ENCODE measurements at places on chromosomes 6 and 20.

GRCh38 chr6:89034586-89035251 lies 45.8 kb upstream of the PNRC1 start:
- no peak for DNase-seq

- no peak for DNase-seq
Observed at GRCh38 chr6:161161121-161161520, 112.7 kb downstream of the AGPAT4 start.

DNA sequence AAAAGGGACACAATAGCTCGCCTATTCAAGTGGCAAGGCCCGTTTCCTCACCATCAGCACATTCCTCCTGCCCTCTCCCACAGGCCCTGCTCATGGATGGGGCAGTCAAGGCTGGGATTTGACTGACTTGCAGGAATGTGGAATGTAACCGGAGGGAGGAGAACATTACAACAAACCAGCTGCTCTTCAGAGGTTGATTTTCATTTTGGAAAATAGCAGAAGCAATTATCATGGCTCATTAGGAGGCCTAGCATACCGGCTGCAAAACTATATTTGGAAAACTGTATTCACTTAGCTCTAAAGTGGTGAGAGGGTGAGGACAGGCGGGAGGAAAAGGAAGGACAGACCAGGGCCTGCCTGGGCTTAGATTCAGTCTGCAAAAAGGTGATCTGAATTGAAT lies 283.7 kb downstream of the CD83 start:
- no peak for DNase-seq

DNA sequence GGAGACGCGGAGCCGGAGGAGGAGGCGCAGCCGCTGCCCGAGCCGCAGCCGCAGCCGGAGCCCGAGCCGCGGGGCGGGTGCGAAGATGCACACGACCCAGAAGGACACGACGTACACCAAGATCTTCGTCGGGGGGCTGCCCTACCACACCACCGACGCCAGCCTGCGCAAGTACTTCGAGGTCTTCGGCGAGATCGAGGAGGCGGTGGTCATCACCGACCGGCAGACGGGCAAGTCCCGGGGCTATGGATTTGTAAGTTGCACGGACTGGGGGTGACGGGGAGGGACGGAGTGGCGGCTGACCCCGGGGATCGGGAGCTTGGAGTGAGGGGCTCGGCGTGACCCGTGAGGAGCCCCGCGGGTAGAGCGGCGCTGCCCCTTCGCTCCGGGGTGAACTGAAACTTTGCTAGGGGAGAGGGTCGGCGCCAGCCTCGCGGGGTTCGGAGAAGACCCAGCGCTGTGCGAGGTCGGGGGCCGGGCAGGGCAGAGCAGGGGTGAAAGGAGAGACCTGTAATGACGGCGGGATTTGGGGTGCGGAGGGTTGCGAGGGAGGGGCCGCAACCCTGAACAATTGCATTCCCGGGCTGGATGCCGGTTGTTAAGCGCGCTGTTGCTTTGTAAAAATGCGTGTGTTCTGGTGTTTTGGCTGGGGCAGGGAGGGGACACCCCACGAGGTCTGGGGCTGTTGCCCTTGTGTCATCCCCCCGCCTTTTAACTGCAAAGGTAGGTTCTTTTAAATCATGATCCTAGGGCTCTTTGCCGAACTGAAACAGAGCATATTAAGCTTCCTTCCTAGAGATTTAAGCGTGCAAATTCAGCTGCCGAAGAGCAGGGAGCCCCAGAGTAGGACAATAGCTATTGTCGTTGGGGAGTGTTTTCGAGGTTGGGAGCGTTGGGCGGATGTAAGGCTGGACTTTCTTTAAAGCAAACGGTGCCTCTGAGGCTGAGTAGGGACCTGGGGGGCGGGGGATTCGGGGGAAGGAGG lies 628 bp downstream of the RBM24 start:
- no peak for DNase-seq

DNA sequence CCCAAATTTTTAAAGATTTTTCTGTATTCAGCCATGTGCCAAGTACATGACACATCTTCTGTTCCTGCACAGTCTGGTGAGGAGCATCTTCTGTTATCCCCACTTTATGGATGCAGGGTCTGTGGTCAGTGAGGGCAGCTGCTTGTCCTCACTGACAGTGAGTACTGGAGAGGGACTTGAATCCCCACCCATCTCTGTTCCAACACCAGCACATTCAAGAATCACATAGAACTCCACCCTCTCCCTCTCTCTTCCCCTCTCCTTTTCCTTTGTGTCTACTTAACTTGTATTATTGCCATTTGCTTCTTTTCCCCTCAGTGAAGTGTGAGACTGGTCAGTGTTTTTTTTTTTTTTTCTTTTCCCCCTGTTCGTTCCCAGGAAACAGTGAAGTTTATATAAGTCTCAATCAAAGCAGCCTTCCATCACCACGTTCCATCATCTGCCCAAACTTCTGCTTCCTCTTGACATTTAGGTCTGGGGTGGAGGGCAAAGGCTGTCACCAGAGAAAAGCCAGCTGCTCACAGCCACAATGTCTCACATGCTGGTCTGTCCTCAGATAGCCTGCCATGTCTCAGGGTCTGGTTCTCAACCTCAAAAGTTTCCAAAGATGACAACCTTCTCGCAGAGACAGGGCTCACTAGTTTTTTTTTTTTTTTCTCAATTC lies 110.0 kb upstream of the SSTR4 start:
- DNase-seq, result no peak

DNA sequence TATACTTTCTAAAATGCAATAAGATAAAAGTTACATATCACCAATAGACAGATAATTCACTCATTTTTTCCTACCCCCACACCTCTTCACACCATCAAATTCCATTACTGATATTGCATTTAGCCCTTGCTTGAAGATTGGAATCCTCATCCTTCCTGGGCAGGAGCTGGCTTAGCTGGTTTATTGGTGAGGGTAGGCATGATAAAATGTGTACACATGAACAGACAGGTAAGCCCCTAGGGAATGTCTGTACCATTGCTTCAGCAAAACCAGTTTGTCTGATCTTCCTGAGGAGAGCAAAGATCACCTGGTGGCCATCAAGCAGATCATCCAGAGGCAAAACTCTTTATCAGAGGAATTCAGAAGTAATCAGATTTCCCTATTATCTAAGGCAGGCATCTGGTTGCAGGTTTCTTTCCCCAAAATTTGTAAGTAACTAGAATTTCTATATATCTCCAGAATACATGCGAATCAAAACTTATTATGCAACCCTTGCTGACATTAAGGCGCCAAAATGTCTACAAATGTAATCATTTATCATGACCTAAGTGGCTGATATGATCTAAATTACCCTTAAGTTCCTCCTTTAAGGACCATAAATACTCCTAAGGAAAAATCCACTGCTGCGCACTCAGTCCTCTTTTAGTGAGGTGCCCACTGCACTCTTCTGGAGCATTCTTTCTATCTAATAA lies 6.6 kb upstream of the FABP7 start:
- no peak for DNase-seq

- DNase-seq, result no peak
Observed at GRCh38 chr6:125255201-125255600, 46.6 kb downstream of the HDDC2 start.

- DNase-seq, result no peak
Observed at GRCh38 chr20:3648951-3649350, 14.2 kb downstream of the GFRA4 start.

DNA sequence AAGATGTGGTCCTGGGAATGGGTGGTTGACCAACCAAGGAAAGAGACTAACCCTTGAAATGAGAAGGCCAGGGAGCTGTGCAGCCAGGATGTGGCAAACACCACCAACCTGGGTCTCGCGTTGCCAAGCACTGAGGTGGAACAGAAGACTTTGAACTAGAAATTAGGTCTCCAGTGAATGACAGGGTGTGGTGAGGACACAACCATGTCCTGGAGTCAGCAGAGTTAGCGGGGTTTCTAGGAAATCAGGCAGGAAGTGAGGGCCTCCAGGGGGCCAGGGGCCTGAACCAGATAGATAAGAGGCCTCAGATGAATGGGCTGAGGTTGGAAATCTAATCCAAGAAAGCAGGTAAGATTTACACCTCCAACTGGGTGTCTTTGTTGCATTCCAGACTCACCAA lies 353.3 kb upstream of the ARID1B start:
- no peak for DNase-seq

DNA sequence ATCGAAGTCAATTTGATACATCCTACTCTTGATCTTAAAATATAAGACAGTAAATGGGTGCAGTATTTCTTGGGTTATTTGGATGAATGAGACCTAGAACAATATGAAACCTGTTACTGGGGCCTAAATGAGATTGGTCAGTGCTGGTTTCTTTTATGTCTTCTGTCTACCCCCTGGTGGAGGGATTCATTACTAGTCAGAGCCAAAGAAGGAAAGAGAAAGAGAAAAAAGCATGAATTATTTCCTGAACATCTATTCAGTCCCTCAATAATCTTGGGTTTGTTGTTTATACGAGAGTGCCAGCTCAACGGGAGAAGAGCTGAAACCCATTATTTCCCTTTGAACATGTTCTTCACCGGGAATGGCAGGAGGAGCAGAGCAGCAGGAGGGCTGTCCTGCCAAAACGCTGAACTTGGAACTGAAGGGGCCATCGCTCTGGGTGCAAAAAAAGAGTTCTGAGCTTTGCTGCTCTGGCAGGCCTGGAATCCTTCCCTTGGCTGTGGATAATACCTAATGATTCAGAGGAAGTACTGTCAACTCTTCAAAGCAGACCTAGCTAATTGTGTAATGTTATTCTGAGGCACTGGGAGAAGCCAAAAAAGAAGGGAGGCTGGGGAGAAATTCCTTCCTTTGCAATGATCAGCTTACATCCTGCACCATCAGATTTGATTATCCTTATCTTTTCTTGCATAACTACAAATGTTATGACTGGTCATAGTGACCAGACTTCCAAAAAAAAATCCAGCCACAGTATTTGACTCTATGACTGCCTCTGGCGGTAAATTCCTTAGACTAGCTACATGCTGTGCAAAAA lies 72.0 kb downstream of the BLOC1S5 start:
- no peak for DNase-seq

GRCh38 chr20:45902199-45902701 lies 9.7 kb downstream of the PLTP start:
- DNase-seq, result no peak

- no peak for DNase-seq
Observed at GRCh38 chr6:113169484-113169883, 687.7 kb upstream of the MARCKS start.

- no peak for DNase-seq
Observed at GRCh38 chr20:63497946-63498935, 642 bp downstream of the EEF1A2 start.

DNA sequence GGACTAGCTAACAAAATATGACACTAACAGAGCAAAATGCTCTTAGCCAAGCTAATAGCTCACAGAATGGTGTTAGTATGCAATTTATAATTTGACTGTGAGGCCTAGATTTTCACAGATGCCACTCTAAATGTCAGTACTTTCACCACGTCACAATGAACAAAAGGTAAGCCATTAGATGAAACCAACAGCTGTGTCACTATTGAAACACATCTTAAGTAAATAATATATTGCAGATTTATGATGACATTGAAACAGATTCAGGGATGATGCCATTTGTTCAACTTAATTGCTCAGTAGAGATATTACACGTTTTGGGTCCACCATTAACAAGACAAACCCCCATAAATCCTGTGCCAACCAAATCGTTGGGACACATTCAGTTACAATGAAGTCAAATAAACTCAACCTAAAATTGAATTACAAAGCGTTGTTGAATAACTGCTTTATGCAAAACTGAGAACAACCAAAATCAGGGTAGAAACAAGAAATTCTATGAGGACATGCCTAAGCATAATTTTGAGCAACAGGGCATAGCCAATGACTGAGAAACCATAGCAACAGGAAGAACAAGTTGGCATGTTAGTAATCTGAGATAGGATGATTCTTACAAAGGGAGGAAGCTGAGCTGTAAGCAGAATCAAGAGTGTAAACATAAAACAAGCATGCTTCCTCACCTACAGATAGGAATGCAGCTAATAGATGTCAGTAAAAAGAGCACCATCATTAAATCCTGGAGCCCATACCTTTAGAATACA lies 85.6 kb upstream of the KHDRBS2 start:
- no peak for DNase-seq

DNA sequence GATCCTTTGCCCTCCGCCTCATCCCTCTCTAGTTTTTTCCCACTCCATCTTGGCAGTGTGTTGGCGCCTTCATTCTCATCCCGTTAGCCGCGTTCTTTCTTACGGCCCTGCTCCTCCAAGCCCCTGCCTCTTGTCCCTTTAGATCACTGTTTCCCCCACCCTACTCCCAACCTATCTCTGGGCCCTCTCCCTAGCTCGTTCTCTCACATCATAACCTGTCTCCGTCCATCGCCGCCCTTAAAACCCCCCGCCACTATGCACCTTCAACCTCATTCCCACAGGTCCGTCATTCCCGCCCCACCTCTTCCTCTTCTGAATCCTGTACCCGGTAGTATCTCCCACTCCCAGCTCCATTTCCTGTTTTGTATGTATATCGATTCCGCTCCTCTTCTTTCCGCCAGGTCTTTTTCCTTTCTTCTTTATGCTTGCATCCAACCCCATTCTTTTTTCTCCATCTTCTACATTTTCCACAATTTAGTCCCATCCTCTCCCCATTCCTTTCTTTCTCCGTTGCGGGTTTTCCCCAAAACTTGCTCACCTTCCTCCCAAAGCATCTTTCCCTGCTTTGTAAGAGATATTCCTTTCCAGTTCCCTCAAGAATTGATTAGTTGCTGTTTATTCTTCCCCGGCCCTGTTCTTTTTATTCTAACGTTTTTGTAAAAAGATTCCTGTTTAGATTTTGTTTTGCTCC lies 671 bp downstream of the EFHC1 start:
- no peak for DNase-seq

DNA sequence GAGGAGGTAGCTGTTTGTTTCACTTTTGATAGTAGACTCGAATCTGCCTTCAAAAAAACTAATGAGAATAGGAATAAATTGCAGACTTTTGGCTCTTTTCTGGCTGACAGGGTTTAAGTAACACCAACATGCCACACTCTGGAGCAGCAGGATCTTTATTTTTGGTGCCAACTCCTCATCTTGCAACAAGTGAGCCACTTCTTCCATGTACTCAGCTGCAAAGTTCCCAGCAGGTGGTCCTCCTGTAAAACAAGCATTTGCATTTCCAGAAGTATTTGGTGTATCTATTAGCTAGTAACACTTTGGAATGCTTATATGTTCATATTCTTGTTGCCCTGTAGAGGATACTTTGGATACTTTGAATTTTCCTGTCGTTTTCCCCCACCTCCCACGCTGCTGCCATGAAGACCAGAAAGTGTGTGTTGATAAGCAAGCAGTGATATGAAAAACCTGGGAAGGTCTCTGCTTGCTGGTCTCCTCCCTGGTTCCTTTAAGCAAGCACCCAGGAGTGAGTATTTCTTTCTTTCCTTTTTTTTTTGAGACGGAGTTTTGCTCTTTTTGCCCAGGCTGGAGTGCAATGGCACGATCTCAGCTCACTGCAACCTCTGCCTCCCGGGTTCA lies 1.0 kb downstream of the ARMH2 start:
- no peak for DNase-seq

DNA sequence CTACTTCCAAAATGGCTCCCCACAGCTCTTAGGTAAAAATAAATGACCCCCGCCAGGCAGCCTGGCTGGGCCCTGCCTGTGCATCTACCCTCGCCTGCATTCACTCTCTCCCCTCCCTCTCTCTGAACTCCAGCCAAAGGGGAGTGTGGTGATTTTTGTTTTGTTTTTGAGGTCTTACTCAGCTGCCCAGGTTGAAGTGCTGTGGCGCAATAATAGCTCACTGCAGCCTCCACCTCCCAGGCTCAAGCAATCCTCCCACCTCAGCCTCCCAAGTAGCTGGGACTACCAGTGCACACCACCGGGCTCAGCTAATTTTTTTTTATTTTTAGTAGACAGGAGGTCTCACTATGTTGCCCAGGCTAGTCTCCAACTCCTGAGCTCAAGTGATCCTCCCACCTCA lies 15.8 kb downstream of the NFATC2 start:
- DNase-seq, result no peak
